ENCODE measurements at places on chromosomes 4 and X.

GRCh38 chr4:155403886-155404285 lies 27.1 kb upstream of the MAP9 start:
- DNase-seq = no peak

GRCh38 chrX:149296092-149296491 lies 209.0 kb downstream of the IDS start:
- no peak for DNase-seq

DNA sequence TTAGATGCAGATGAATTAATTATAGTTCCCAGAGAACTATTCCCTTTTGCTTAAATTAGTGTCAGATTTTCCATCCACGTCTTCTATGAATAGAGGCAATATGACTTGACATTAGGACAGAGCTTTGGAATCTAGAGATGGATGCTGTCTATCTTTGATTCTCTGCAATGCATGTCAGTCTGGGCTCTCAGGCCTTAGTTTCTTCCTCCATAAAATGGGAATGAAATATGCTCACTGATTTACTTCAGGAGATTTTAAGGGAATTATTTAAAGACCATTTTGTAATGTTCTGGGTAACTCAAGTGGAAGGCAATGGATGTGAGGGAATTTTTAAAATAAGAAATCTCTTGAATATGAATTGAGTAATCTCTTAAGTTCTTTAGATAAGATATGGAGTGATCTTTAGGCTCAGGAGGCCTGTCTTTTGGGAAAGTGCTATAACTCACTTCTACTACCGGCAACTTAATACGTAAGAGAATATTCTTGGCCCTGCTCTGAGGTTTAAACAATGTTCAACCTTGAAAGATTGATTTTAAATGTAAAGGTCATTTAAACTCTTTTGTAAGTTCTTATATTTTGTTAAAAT lies 29.0 kb downstream of the MGST2 start:
- DNase-seq = no peak

- no peak for DNase-seq
Measured at GRCh38 chr4:174429701-174430410, 92.4 kb downstream of the HPGD start.

DNA sequence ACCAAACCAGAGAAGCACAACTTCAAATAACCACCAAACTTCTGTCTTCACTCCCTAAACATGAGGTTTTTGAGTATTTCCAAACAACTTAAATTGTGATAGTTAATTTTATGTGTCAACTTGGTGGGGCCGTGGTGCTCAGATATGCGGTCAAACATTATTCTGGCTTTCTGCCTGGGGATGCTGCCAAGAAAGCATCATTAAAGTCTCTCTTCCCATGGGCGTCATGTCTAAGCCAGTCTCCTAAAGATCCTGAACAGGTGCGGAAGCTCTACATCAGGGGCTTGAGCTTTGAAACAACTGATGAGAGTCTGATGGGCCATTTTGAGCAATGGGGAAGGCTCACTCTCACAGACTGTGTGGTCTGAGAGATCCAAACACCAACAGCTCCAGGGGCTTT lies 24.1 kb upstream of the SOD3 start:
- no peak for DNase-seq

GRCh38 chr4:118774989-118775388 lies 60.9 kb downstream of the SEC24D start:
- DNase-seq = no peak

- DNase-seq = no peak
Measured at GRCh38 chrX:7852166-7852565, 9.2 kb downstream of the VCX start.

GRCh38 chr4:1746919-1747602 lies 25.7 kb downstream of the TACC3 start:
- no peak for DNase-seq

GRCh38 chr4:112767386-112767785 lies 130.4 kb downstream of the LARP7 start:
- no peak for DNase-seq

DNA sequence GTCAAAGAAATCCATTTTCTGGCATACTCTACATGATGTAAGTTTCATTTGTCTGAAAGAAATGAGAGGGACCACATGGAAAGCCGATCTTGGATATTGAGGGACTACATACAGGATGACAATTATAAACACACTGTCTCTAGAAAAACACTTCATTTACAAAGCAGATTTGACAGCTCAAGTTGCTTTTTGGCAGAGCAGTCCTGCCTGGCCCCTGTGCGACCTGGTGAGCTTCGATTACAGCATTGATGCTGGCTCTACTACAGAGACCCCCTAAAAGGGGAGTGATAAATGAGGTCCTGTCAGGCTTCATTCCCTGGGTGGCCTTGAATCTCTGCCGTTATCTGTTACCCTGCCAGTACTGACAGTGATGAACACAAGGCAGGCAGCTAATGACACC lies 215.2 kb upstream of the NOCT start:
- no peak for DNase-seq

DNA sequence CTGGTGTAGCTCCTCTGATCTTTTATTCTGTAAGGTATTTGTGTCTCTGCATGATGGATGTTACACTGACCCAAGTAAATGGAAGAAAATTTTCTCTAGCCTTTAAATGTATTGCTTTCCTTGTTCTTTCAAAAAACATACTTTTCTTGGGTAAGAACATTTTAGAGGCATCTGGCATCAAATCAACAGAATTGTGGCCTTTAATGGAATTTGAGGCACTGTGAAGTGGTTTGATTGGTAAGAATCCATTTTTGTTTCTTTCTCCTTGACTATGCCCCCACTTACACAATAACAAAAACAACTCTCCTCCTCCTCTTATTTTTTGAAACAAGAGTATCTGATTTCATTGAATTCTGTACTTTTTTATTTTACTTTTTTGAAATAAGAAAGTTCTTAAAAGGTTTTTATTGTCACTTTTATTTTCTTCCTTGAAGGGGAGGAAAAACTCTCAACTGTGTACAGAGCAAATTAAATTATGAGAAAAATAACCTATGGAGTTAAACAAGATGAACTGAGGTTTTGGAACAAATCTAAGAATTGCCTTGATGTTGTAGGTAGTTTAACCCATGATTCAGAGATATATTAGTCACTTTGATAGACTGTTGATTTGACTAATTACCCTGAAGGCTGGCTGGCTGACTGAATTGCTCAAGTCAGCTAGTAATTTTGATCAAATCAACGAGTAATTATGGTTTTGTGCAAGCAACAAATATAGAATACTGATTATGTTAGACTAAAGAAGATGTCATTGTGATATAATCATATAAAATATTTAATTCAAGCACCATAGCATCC lies 146.4 kb downstream of the FHIP1A start:
- DNase-seq = no peak
